ENCODE measurements at places on chromosomes 4 and X. TPM values are rescaled to one million over a fixed set of nuclear protein-coding genes. Genes with fewer than 3 reads are reported as not detected.
A peak's percentile ranks its signal among the peaks of the same experiment; 100 is the strongest.

The TTC29 gene
- 5.2 TPM for total RNA-seq

DNA sequence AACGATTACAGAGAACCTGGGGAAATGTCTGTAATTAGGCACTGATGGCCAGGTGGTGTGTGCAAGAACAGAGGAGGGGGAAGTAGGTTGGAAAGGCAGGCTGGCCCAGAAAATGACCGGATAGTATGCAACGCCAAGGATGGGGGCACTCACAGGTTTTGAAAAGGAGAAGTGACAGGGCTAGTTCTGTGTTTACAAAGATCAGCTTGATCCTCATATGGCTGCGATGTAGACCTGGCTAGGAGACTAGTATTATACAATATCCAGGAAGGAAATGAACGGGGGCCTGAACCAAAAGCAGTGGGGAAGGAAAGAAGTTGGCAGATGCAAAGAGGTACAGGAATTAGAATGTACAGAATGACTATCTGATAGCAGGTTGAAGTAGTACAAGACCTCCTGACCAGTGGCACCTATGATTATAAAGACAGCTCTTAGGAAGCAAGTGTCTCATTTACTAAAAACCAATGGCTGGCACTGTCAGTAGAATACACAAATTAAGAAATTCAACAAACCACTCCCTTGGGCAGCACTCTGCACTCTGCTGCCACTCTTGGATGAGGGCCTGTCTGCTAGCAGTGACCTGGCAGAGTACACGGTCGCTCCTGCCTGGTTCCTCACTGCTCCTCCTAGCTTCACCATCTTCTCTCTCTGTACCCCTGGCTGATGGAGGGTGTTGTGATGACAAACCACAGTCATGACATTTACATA is 14.1 kb downstream of the MFAP3L start:
- H3K27me3 ChIP-seq: no peaks in the 10 kb centered on the region
- H3K4me1 ChIP-seq: peaks cover 15% of the 10 kb centered on the region
- no peaks in the 10 kb centered on the region for H3K36me3 ChIP-seq
- H3K4me3 ChIP-seq: no peak overlapping the region
- no peak for DNase-seq

The ASMT gene
- 0.30 TPM for total RNA-seq

DNA sequence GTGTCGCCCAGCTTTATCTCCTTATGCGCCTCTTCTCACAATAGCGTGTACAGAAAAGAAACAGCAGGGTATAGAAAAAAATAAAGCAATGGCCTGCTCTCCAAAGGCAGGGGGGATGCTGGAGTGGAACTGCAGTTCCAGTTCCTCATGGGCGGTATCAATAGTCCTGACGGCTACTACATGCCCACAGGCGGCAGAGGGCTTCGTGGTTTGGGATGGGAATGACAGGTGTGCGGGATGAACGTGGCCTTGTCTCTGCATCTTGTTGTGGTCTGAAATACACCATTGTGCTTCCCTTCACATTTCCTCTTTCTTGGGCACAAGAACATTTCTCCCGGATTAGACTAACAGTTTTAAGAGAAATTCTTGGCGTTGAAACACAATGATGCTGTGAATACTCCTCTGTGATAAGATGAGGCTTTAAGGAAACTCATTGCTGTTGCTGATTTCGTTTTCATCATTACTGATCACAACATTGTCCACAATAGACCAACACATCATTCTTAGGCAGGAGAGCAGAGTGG is 124.1 kb upstream of the IGFBP7 start:
- no peak overlapping the region for H3K4me3 ChIP-seq
- H3K27me3 ChIP-seq: no peaks in the 10 kb centered on the region
- no peaks in the 10 kb centered on the region for H3K36me3 ChIP-seq
- no peak overlapping the region for H3K27ac ChIP-seq

- no peak overlapping the region for H3K27ac ChIP-seq
- DNase-seq: no peak
- H3K27me3 ChIP-seq: no peaks in the 10 kb centered on the region
- H3K36me3 ChIP-seq: no peaks in the 10 kb centered on the region
Measured at GRCh38 chr4:174627473-174627872, 105.2 kb upstream of the HPGD start.

DNA sequence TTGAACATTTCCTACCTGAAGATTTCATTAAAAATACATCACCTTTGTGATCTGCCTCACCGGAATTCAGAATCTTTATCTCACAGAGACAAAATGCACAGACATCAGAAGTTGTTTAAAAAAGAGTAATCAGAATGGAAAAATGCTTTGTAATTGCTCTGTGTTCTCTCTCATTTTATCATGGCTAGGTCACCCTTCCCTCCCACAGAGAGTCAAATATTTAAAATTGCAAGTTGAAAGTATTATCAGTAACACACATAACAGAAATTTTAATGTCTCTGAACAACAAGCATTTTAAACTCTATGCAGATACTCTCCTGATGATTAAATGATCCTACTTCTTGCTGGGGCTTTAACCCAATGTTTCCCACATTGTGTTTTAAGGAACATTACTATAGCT is 362.0 kb downstream of the CBLL2 start:
- no peaks in the 10 kb centered on the region for H3K4me1 ChIP-seq
- H3K27me3 ChIP-seq: no peaks in the 10 kb centered on the region
- no peak overlapping the region for H3K4me3 ChIP-seq
- no peaks in the 10 kb centered on the region for H3K36me3 ChIP-seq

The ABCB7 gene
- 25.0 TPM for total RNA-seq

DNA sequence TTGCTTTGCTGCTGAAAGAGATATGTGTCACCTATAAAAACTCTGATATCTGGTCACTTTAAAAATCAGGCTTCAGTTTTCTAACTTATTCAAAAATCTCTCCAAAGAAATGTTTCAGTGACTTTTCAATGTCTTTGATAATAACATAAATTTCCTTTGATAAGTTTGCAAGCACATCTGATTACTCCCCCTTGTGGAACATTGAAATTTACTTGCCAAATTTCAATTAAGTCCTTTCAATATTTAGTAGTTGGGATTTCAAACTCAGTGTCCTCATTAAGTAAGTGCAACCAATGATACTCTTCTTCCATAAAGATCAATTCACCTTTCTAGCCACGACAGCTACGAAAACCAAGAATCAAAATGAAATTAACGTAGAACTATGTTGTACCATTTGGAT is 151.3 kb upstream of the FAM47C start:
- no peaks in the 10 kb centered on the region for H3K36me3 ChIP-seq
- H3K27me3 ChIP-seq: peaks cover 7% of the 10 kb centered on the region
- H3K27ac ChIP-seq: no peak overlapping the region
- no peaks in the 10 kb centered on the region for H3K4me1 ChIP-seq
- no peak for DNase-seq
- no peak overlapping the region for H3K4me3 ChIP-seq

DNA sequence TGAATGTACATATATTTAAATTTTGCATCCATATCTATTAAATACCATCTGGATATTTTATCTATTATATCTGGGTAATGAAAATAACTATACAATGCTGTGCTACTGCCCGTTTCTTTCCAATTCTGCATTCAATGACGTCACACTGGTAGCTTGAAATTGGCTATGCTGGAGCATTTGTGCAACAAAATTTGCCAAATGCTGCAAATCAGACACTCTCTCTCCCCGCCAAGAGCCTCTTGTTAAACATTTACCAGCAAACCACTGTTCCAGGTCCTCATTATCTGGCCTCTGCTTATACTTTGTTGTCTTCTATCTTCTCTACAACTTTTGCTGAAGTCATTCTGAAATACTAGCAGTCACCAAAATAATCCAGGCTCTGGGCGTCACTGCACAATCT is 938.4 kb upstream of the FTHL17 start:
- DNase-seq: peak; percentile 42
- H3K27me3 ChIP-seq: no peaks in the 10 kb centered on the region
- no peaks in the 10 kb centered on the region for H3K4me1 ChIP-seq
- H3K36me3 ChIP-seq: no peaks in the 10 kb centered on the region
- no peak overlapping the region for H3K4me3 ChIP-seq
- no peak overlapping the region for H3K27ac ChIP-seq

DNA sequence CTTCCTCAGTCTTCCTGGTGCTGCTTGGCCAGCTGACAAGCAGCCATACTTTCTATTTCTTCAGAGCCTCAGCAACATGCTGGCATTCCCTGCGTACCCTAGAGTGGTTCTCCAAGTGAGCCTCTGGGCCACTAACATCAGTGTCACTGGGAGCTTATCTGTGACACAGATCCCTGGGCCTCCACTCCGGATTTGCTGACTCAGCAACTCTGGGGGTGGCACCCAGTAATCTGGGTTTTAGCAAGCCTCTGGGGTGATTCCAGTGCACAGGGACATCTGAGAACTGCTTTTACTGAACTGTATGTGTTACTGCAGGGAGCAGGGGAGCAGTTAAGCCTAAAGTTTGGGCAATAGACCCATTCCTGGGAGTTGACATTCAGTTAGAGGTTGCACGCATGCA is 28.2 kb upstream of the HMGB3 start:
- H3K36me3 ChIP-seq: no peaks in the 10 kb centered on the region
- H3K27ac ChIP-seq: no peak overlapping the region
- DNase-seq: no peak

DNA sequence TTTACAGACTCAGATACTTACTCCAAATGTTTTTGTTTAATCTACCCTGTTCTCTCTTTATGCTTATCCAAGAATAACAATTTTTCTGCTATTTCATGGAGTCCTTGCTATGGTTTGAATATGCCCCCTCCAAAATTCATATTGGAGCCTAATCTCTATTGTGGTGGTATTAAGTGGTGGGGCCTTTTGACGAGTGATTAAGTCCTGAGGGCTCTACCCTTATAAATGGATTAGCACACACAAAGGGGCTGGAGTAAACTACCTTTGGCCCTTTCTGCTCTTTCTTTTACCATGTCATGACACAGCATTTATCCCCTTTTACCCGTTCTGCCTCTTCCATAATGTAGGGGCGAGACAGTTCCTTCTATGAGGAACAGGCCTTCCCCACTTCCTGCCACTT is 285.5 kb downstream of the GASK1B start:
- H3K27me3 ChIP-seq: no peaks in the 10 kb centered on the region
- no peaks in the 10 kb centered on the region for H3K4me1 ChIP-seq
- H3K36me3 ChIP-seq: no peaks in the 10 kb centered on the region
- no peak for DNase-seq
- no peak overlapping the region for H3K27ac ChIP-seq

All from spinal cord (tissue), 10 donors.